GM13976 (cell line): ENCODE measurements at places on chromosomes 16 and 17.

DNA sequence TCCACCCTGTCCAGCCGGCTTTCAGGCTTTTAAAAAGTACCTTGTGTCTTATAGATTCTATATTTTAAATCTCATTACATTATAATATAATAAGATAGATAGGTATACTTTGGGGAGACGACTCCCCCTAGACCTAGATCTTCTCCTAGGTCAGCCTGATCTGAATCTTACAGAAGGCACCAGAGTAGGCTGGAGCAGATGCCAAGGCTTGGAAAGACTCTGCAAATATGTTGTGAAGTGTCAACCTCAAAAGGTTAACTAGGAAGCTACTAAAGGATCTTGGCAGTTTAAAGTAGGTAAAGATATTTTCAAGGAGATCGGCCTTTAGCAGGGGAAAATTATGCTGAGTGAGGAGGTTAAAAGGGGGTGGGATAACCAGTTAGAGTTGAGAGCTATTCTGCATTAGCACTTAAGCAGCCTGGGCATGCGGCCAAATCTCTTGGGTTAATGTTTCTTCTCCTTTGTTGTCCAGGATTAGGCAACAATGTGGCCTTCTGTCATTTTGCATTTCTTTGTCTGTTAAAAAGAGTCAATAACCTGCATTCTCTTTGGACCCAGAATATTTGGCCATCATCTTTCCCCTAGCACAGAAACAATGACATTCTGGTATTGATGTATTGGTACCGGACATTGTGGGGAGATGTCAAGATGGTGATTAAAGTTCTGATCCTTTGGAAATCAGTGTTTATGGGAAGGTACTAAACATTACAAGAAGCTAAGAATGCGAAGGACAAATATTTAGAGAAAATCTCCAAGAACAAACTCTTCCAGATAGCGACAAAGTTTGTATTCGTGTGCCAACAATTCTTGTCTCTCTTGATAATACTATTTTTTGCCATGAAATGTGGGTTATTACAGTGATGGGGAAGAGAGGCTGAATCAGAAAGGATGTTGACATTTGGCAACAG lies 51.2 kb upstream of the DHX40 start:
- no peak for DNase-seq

DNA sequence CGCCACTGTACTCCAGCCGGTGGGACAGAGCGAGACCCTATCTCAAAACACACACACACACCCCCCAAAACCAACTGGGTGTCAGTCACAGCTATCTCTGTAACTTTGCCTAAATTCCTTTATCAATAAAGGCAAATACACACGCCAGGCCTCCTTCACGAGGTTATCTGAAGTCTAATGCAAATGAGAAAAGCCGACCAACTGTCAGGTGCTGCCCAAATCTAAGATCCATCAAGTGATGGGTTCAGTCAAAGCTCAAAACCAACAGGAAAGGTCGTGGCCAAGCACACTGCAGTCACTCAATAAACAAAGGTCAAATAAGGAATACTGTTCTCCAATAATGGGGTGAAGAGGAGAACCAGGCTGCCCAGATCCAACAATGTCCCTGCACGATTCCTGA lies 1.1 kb downstream of the ANKFY1 start:
- DNase-seq, result no peak

GRCh38 chr16:17347624-17348023 lies 123.1 kb downstream of the XYLT1 start:
- no peak for DNase-seq

DNA sequence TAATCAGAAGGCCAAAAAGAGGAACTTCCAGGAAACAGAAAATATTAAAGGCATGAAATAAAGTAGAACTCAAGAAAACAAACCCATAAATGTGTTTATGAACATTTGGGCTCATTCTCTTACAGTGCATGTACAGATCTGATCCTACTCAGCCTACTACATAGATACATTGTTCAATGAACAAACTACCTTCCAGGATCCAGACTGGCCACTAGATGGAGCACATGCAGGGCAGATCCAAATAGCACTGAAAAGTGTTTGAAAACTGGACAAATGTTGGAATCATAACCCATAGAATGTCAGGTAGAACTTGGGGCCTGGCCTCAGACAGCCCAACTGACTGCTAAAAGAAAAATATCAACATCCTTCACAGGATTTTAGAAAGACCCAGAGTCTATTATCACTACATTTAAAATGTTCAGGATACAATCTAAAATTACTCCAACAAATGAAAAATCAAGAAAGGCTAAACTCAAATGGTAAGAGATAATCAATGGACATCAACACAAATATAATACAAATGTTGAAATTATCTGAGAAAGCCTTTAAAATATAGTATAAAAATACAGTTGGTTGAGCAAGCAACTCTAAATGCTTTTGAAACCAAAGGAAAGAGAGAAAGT lies 122.4 kb upstream of the NUDT7 start:
- DNase-seq, result peak; percentile 26

DNA sequence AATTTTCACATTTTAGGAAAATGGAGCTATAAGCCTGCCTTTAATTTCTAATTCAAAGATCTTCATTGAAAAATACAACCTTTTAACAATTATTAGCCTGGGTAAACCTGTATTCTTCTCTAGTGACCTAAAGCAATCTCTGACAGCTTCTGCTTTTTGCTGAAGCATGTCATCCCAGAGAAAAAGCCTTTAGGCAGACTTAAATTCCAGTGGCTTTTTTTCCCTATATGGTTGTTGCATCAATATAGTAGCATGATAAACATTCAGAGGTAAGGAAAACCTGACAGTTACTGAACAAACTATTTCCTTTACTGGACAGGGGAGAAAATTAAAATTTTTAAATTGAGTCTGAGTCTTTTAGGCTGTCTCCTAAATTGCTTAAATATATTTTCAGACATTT lies 7.8 kb upstream of the EVI2A start:
- no peak for DNase-seq

GRCh38 chr17:36650096-36650775 lies 48.9 kb downstream of the MRM1 start:
- DNase-seq, result no peak

- peak; percentile 89 for DNase-seq
Observed at GRCh38 chr16:88785106-88785924, at the start of gene PIEZO1. PIEZO1 (minus strand) TSS chr16:88785220; CDS start chr16:88784964, 256 bp downstream.

DNA sequence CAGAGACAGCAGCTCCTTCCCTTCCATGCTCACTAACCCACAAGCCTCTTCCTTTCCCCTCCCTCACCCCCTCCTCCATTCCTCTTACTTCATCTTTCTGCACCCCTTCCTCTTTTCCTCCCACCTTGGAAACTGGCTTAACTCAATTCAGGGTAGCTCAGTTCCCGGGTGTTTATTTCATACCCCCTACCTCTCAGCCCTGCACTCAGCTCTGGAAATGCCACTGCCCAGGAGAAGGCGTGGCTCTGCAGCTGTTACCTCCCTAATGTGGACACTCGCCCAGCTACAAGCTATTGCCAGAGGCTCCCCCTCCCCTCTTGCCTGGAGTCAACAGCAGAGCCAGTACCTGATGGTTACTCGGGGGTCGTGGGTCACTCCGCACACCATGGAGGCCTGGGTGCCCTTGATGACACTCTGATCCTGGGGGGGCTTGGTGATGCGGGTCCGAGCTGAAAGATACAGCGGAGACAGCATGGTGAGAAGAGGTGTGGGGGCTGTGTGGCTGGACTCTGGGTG lies 118.4 kb upstream of the CDC42EP4 start:
- no peak for DNase-seq

GRCh38 chr16:86496929-86497461 lies 13.3 kb upstream of the FOXF1 start:
- no peak for DNase-seq

DNA sequence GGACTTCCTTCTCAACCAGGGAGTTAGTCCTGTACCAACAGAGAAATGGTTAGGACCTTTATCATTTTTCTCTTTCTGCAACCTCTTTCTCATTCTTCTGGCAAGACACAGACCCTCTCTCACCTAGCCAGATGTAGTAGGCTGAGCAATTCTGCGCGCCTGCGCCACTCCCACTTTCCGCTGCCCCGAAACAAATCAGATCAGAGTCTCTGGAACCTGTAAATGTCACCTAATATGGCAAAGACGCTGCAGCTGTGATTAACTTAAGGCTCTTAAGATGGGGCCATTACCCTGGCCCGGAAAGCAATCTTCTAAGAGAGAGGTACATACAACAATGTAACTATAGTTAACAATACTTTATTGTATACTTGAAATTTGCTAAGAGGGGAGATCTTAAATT lies 94.3 kb upstream of the ASIC2 start:
- no peak for DNase-seq

GRCh38 chr17:50397919-50398285 lies 579 bp upstream of the LRRC59 start:
- DNase-seq, result no peak

DNA sequence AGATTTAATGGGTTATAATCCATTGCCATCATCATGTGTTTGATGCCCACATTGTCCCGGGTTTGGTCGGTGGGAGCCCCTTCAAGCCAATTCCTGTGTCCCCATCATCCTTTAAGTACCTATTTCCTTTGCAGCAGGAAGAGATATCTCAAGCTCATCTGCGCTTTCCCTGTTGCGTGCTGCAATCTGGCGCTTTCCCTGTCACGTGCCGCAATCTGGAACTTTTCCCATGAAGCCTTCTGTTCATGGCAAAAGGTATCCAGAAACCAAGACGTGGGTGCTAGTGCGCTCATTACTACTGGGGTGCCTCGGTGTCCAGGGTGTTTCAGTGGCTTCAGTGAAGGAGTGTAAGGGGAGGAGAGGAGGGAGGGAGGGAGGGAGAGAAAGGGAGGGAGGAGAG lies 174.6 kb upstream of the ZNF469 start:
- no peak for DNase-seq
